Urinary bladder (tissue), 4 donors: ENCODE measurements at places on chromosomes 7 and 10. TPM values are rescaled to one million over a fixed set of nuclear protein-coding genes. Genes with fewer than 3 reads are reported as not detected.

- no peak for DNase-seq
These were observed 124.5 kb upstream of the RET start for GRCh38 chr10:42952349-42952748.

GRCh38 chr7:76403780-76404494 lies 5.6 kb downstream of the SSC4D start:
- DNase-seq: no peak

Gene EZH2
- 2.1 TPM for polyA plus RNA-seq

Gene DOCK4
- polyA plus RNA-seq: 5.9 TPM

DNA sequence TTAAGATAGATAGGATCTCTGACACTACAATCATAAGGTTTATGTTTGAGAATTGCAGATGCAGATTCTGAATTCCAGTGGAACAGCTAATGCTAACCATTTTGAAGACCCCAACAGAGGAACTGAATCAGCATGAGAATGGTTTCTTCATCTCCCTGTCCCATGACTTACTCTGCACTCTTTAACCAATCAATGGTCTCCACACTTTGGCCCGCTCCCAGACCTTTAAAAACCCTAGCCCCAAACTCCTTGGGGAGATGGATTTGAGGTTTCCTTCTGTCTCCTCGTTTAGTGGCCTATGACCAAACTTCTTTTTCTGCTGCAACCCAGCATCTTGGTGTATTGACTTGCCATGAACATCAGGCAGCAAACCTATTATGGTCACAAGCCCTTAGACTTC lies 804.9 kb downstream of the LRMDA start:
- no peak for DNase-seq

DNA sequence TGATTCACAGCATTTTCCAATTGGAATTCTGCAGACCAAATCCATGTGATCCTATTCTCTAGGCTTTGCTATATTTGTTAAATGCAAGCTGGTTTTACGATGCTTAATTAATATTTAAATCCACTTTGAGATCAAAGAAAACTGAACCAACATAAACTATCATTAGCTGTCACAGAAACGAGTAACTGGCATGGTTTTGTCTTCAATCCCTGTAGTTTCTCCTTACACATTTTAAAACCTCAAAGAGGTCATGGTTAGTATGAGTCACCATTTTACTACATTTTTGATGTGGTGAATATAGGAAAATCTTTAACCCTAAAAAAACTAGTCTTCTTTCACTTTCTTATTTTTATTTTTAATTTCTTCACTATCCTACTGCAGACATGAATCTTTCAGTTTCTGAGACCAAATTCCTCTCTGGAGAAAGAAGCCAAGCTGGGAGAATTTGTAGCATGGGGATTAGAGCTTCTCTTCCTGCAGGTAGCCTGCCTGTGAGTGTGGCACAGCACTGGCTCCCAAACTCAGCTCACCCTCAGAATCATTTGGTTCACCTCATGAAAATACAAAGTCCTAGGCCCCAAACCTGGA lies 8.7 kb upstream of the LIPM start:
- no peak for DNase-seq

Gene GLI3
- polyA plus RNA-seq: 8.1 TPM

Gene GRID2IP
- 0.13 TPM for polyA plus RNA-seq

Gene HOXA10
- 44.9 TPM for polyA plus RNA-seq

DNA sequence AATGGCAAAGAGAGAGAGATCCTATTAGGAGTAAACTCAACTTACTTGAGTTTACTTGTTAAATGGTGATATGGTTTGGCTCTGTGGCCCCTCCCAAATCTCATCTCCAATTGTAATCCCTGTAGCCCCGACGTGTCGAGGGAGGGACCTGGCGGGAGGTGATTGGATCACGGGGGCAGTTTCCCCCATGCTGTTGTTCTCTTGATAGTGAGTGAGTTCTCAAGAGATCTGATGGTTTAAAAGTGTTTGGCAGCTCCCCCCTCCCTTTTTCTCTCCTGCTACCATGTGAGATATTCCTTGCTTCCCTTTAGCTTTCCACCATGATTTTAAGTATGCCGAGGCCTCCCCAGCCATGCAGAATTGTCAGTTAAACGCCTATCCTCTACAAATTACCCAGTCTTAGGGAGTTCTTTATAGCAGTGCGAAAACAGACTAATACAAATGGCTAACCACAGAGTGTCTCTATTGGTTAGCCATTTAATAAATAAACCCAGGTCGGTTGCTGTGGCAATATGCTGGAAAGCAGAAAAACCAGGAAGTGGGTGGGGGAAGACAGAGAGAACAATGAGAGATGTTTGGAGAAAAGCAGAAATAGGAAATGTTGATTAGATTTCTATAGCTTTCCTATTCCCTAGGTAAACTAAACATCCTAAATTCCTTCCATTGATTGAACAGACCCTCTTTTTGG lies 3.0 kb upstream of the STMP1 start:
- DNase-seq: no peak

Gene HOXA3
- 11.4 TPM for polyA plus RNA-seq

GRCh38 chr7:80703272-80703671 lies 64.8 kb downstream of the CD36 start:
- DNase-seq: no peak

DNA sequence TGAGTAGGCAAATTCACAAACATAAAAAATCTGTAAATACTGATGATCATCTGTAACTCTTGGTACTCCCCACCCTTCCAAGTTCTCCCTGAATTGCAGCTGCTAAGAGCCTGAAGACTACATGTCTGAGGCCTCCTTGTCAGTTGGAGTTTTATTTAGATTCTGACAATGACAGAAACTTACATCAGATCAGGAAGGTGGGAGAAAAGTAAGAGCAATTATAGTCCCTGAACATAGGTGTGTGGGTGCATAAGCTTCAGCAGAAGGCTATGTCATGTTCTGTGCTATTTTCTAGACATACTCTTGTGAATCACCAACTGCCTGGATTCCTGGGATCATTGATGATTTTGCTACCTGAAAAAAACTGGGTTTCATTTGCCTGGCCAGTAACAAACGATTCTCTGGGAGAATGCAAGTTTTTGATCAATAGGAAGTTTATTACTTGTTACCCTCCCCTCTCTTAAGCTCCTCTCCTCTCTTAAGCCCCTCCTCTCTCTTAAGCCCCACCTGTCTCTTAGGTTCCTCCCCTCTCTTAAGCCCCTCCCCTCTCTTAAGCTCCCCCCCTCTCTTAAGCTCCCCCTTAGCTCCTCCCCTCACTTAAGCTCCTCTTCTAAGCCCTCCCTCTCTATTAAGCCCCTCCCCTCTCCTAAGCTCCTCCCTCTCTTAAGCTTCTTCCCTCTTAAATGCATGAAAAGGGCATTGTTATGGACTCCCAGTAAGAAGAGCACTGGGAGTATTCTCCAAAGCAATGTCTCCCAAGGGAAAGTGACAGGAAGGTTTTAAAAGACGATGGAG lies 1183.4 kb upstream of the AUTS2 start:
- DNase-seq: no peak

DNA sequence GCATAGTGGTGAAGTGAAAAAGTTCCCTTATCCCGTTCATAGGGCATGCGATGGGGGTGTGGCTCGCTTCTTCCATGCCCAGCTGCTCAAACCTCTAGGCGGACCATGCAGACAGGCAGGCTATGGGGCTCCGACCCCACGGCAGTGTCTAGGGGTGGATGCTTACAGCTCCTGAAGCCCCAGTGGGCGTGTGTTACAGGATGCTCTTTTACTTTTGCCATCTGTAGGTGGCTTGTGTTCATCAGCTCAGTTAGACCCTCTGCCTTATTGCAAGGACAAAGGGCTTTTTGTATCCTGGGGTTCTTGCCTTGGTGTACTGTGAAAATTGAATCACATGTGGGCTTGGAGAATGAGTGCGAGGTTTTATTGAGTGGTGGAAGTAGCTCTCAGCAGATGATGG lies at the start of gene MYL10:
Gene MYL10, minus strand, starts transcription at position 126 of the 400 bp plus-strand sequence. CDS start 178 bp downstream, outside the sequence.
- DNase-seq: no peak

GRCh38 chr10:124647421-124648130 lies 96.6 kb downstream of the FAM53B start:
- DNase-seq: no peak

- DNase-seq: no peak
These were observed 32.1 kb upstream of the PIK3AP1 start for GRCh38 chr10:96752375-96752774.

- no peak for DNase-seq
These were observed 48.7 kb downstream of the CAV1 start for GRCh38 chr7:116573541-116573940.

GRCh38 chr10:89296220-89296648 lies 5.6 kb upstream of the IFIT2 start:
- DNase-seq: no peak
